Activated CD8-positive, alpha-beta memory T cell treated with anti-CD3 and anti-CD28 coated beads for 1 hour (primary cell): ENCODE measurements at places on chromosomes 16 and 17.

DNA sequence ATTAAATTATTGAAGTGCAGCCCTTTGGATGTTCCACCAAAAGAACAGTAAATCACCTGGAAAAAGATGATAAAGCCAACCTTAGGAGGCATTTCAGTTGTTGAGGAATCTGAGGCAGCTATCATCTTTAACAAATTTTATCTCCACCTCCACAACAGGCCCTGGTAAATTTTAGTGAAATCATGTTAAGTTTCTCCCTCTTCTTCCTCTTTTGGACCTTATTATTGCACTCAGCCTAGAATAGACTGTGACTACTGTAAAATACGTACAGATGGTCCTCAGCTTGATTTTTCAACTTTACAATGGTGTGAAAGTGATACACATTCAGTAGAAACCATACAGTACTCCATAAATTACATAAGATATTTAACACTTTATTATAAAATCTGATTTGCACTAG, 90.3 kb downstream of the USP32 start:
- no peak for DNase-seq

GRCh38 chr17:59811209-59811608, 81.5 kb downstream of the TUBD1 start:
- DNase-seq = no peak

- DNase-seq = no peak
Observed at GRCh38 chr17:27919079-27919478, 25.9 kb upstream of the LYRM9 start.

- DNase-seq = peak; percentile 52
Observed at GRCh38 chr16:88437367-88437964, 15.6 kb upstream of the ZFPM1 start.

DNA sequence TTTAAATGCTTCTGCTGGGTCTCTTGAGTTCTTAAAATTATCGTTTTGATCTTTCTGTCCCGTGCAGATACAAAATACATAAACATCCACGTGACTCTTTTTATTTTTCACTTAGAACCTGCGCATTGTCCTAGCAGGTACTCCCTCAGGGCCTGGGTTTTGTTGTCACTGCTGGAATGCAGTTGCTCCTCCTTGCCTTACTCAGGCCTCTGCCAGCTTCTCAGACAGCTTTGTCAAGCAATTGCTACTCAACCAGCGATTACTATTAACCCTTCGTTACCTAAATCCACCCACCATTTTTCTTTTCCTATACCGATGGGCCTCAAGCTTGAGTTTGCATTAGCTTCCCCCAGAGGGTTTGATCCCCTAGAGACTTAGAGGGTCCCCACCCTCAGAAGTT, 405.9 kb upstream of the RBFOX1 start:
- DNase-seq = no peak

DNA sequence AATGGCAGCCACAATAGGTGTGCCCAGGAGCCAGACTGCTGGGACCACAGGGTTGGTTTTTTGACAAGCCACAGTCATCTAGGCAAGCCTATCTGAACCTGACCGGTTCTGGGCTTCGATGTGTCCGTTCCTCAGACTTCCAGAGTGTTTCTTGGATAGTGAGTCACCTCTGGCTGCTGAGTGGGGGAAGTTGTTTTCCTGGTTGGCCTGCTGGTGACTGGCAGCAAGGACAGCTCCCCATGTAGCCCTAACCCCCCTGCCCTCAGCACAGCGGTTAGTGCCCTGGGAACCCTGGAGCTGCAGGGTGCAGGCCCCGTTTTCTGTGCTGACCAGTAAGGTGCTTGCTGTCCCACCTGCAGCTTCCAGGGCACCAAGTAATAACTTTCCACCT, 65.5 kb downstream of the PLD6 start:
- DNase-seq = no peak

GRCh38 chr17:36496018-36496789, 9.7 kb downstream of the ZNHIT3 start:
- DNase-seq = no peak
